ENCODE measurements at places on chromosomes 12 and 14. TPM values are rescaled to one million over a fixed set of nuclear protein-coding genes. Genes with fewer than 3 reads are reported as not detected.

GDF3 gene
- 0.52 TPM for total RNA-seq

DNA sequence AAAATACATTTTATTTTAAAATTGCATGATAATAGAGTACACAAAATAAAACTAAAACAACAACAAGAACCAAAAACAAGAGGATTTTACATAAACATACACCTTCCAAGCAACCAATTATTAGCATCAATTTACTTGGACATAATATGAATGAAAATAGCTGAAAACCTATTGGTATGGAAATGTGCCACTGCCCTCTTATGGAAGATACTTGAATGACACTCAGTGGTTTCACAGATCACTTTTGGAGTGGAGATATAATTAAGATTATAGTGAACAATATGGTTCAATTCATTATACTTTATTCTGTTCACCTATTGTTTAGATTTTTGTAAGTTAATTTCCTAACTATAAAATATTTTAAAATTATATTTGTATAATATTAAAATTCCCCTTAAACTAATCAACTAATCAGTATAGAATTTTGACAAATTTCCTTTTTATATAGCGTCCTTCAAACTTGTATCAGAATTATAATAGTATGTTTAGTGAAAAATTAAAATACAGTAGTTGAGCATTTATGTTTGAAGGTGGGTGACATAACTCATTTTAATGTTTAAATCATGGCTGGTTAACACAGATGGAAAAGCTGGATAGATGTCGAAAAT is 70.1 kb downstream of the SLC6A15 start:
- DNase-seq: no peak

GRCh38 chr14:102089621-102090343 is 2.9 kb upstream of the HSP90AA1 start:
- no peak for DNase-seq

DNA sequence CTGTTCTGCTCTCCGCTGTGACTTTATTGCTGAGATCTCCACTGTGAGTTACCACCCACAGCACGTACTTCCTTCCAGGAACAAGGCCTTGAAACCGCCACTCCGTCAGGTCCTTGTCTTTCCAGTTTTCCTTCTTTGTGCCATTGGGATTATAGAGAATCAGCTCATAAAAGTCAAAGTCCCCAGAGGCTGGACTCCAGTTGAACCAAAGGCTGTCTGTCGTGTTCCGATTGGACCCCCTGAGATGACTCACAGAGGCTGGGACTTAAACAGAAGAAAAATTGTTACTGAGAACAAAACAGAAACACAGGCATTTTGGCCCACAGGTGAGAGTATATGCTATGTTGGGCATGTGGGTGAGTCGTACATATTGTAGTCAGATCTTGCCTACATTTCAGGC is 76.6 kb downstream of the PTPRB start:
- DNase-seq: no peak

Data from left lung (tissue), 14 donors.